ENCODE measurements at places on chromosomes 3 and 15. TPM values are rescaled to one million over a fixed set of nuclear protein-coding genes. Genes with fewer than 3 reads are reported as not detected.

BRK1 gene
- polyA plus RNA-seq = 138 TPM

- no peak for DNase-seq
Measured at GRCh38 chr3:34229876-34230275, 431.4 kb downstream of the PDCD6IP start.

CIB2 gene
- 64.1 TPM for polyA plus RNA-seq

GRCh38 chr3:73150369-73151130 is 89.1 kb downstream of the EBLN2 start:
- DNase-seq = no peak

DNA sequence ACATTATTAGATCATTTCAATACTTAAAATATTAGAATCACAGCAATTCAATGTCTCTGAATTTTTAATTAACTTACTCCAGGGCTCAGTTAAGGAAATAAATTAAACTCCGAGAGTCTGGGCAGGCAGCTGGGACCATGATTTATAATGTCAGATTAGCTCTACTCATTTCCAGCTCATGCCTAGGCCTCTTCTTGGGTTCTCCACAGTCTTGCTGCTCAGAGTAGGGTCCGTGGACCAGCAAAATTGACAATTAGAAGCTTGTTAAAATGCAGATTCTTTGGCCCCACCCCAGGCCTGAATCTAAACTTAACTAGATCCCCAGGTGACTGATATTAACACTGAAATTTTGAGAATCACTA is 28.2 kb downstream of the ADAMTS9 start:
- peak; percentile 35 for DNase-seq

DNA sequence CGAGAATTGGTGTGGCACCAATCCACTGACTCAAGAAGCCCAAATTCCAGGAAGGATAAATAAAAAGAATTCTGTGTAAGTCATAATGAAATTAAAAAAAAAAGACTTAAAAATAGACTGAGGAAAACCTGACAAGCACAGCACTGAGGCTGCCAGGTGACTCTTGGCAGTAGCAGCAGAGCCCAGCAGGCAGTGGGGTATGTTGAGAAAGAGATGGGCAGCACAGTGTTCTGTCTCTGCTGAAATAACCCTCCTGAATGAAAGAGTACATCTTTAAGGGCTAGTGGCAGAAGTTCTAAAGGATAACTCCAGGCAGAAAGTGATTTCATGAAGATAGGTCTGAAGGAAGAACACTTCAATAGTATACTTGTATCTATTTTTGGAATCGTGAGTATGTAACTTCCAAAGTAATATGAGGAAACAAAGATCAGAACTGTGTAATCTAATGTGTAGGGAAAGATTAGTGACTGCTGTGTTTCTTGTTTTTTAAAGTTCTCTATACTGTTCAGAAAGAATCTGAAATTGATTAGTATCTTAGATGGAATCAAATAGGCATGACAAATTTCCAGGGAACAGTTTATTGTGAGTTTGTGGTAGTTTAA is 75.9 kb downstream of the RAB7A start:
- no peak for DNase-seq

NMB gene
- polyA plus RNA-seq = 10.5 TPM

GRCh38 chr3:184568560-184568923 is 7.0 kb downstream of the EPHB3 start:
- no peak for DNase-seq

IL12A gene
- polyA plus RNA-seq = 0.34 TPM

SLC35G2 gene
- 12.8 TPM for polyA plus RNA-seq

GRCh38 chr3:184368586-184369183 is 7.2 kb downstream of the POLR2H start:
- peak; percentile 54 for DNase-seq

DNA sequence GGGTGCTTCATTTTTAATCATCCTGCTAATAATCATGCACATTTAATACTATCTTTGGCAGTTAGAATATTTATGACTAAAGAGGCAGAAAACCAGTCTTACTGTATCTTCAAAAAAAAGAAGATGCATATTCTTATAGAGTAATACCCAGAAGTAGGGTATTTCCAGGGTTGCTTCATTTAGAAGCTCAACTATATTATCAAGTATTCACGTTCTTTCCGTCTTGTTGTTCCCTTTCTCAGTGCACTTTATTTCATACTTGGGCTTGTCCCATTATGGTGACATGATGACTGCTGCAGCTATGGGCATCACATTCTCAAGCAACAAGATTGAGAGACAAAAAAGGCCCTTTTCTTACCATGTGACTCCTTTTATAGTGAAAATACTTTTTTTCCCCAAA is 96.8 kb upstream of the ASB14 start:
- DNase-seq = no peak

OR5H14 gene
- polyA plus RNA-seq = not detected

DNA sequence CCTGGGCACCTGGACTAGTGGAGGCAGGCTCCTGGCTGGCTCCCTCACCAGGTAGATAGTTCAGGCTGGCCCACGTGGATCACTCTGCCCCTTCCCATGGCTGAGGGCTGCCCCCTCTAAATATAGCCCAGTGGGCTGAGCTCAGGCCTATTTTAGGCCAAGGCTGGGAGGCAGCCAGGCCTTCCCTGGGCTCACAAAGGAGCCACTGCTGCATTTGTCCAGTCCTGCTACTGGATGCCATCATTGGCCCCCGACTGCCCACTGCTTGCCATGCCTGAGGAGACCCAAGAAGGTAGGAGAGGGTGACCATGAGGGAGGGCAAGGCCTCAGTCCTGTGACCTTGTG is at the start of gene LSMEM2:
Gene LSMEM2 (plus strand): TSS at position 208 of the 345 bp plus-strand sequence. CDS start 27 bp downstream, at position 235.
- no peak for DNase-seq

GRCh38 chr3:106241593-106241992 is 372.8 kb upstream of the CBLB start:
- no peak for DNase-seq

BMF gene
- polyA plus RNA-seq = 22.7 TPM

CHRM5 gene
- polyA plus RNA-seq = 4.4 TPM

DNA sequence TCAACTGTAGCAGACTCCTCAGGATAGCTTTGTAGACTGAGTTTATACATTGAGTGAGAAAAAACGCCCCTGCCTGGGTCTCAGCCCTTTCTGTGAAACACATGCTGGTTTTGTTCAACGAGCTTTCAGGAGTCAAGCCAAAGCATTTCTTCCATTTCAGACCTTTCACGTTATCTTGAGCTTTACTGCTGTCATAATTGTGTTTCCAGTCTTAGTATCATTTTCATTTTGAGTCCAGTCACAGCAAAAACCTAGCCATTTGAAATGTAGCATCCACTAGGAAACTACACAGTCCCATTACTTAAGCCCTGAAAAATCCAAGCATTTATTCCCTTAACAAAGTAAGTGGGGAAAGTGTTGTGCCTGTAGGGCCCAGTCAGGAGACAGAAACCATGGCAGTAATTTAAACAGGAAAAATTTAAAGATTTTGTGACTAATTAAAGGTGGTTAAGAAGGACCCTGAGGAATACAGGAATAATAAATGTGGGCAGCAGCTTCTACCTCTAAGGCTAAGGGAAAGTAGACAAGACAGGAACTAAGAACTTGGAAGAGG is 110.1 kb upstream of the ABHD17C start:
- peak; percentile 62 for DNase-seq

- DNase-seq = no peak
Measured at GRCh38 chr15:26472661-26473060, 300.2 kb downstream of the GABRB3 start.

DNA sequence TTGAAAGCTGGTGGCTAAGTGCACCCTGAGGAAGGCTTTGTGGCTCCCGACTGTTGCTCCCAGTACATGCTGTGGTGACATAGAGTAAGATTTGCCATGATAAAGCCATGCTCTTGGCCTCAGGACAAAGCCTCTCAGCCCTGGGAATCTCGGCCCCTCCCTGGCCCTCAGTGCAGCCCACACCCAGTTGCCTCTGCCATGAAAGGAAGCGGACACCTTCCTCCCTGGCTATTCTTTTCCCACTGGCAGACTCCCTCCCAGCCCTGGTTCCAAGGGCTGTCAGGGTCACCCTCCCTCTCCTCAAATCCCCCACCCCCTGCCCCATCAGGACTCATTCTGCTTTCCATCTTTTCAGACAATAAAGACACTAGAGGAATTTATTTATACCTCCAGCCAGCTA is 119.8 kb upstream of the NEO1 start:
- DNase-seq = no peak

CDHR4 gene
- polyA plus RNA-seq = not detected

- peak; percentile 15 for DNase-seq
Measured at GRCh38 chr15:95594496-95594895, 736.0 kb upstream of the NR2F2 start.

- DNase-seq = no peak
Measured at GRCh38 chr15:24067733-24068501, 380.8 kb upstream of the NDN start.

RBP2 gene
- not detected for polyA plus RNA-seq

GRCh38 chr3:101850246-101851051 is 1.1 kb downstream of the NFKBIZ start:
- DNase-seq = peak; percentile 22

GRCh38 chr3:107619549-107619948 is 96.8 kb downstream of the BBX start:
- no peak for DNase-seq

PAK6 gene
- 8.8 TPM for polyA plus RNA-seq

AMOTL2 gene
- polyA plus RNA-seq = 23.5 TPM

RASL12 gene
- 9.1 TPM for polyA plus RNA-seq

- DNase-seq = no peak
Measured at GRCh38 chr3:46349484-46350261, 4.2 kb upstream of the CCR2 start.

DNA sequence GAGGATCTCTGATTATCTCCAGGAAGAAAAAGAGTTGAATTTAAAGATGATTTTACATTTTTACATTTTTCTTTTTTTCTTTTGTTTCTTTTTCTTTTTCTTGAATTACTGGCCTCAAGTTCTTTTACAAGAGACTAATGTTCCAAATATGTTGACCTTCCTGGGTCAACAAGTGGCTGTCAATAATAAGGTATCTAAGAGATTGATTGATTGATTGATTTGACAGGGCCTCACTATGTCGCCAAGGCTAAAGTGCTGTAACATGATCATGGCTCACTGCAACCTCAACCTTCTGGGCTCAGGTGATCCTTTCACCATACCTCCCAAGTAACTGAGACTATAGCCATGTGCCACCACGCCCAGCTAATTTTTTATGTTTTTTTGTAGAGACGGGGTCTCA is 44.6 kb downstream of the KIF9 start:
- DNase-seq = no peak

CSK gene
- polyA plus RNA-seq = 66.2 TPM

DNA sequence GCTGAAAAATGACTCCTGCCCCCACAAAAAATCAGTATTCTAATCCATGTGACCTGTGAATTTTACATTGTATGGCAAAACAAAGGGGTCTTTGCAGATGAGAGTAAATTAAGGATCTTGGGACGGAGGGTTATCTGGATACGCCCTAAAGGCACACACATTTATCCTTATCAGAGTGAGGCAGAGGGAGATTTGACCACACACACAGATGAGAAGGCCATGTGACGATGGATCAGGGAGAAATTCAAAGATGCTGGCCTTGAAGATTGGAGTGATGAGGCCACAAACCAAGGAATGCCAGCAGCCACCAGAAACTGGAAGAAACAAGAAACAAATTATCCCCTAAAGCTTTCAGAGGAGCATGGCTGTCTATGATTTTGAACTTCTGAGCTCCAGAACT is 288.5 kb downstream of the XXYLT1 start:
- no peak for DNase-seq

GRCh38 chr3:185172086-185173049 is 19.5 kb upstream of the C3orf70 start:
- no peak for DNase-seq

- DNase-seq = no peak
Measured at GRCh38 chr3:8979262-8979661, 16.0 kb upstream of the RAD18 start.

- DNase-seq = no peak
Measured at GRCh38 chr3:55725681-55726500, 238.8 kb upstream of the WNT5A start.

DNA sequence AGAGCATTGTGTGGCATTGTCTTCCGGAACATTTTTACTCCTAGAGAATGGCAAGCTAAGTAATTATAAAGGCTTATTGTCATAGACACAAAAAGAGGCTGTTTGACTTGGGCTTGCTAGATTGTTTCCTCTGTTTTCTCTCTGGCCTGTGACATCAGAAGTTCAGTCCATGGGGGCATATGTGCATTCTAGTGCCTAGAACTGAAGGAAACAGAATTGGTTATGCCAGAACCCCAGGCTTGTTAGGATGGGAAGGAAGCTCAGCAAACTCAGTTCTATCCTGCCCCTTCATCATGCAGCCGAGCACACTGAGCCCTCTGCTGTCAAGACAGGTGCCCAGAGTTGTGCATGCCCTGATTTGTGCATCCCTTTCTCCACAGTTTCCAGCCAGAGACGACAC is 131.3 kb downstream of the PDE8A start:
- no peak for DNase-seq

DNA sequence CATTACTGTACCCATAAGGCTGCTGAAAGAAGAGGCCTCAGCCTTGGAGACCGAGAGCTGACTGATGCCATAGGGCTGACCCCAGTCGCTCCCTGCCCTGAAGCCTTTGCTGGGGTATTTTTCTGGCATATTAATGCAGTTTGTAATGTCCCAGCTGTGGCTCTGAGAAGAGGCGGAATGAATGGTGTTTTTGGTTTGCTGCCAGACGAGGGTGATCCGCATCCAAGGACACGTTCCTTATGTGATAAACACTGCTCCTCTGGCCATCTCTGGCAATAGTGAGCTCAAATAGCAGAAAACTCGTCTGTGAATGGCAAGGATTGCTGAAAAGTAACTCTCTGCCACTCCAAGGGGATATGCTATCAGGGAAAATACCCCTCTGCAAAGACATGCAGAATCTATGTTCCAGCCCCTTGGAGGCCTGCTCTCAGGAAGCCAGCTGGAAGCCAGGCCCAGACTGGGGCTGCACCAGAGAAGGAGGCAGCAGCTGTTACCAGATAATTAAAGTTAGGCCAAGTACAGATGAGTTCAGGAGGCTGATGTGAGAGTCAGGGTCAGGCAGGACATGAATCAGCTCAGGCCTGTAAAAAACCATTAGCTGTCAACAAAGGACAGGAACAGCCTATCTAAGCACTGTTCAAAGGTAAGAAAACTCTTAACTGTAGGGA is 28.9 kb upstream of the KLHL6 start:
- DNase-seq = peak; percentile 42

DNA sequence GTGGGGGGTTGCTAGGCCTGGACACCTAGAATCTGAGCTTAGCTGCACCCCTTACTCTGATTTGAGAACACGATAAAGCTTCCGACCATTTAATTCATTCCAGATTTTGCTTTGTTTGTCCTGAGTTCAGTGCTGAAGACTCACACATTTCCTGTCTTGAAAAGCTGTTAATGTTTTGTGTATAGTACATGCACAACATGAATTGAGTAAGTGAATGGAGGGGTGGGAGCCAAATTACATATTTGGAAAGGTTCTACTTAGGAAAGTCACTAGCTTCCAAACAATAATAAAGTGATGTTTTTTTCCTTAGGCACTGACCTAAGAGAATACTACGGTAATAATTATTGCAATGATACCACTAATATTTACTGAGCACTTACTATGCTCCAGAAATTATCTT is 955.2 kb upstream of the NR2F2 start:
- DNase-seq = no peak

CYP1A2 gene
- polyA plus RNA-seq = not detected

CFAP20DC gene
- 3.1 TPM for polyA plus RNA-seq

- no peak for DNase-seq
Measured at GRCh38 chr3:21826416-21826815, 75.4 kb upstream of the ZNF385D start.

GRCh38 chr15:70853318-70853972 is 512 bp downstream of the LARP6 start:
- peak; percentile 43 for DNase-seq

All from brain (organoid and tissue), 16 donors.